Right kidney (tissue), 9 donors: ENCODE measurements at places on chromosomes 1 and 21.
A peak's percentile ranks its signal among the peaks of the same experiment; 100 is the strongest.

GRCh38 chr1:46592823-46593222 lies 11.2 kb downstream of the MKNK1 start:
- DNase-seq, result no peak

GRCh38 chr1:152182944-152183361 lies 23.9 kb upstream of the RPTN start:
- no peak for DNase-seq

DNA sequence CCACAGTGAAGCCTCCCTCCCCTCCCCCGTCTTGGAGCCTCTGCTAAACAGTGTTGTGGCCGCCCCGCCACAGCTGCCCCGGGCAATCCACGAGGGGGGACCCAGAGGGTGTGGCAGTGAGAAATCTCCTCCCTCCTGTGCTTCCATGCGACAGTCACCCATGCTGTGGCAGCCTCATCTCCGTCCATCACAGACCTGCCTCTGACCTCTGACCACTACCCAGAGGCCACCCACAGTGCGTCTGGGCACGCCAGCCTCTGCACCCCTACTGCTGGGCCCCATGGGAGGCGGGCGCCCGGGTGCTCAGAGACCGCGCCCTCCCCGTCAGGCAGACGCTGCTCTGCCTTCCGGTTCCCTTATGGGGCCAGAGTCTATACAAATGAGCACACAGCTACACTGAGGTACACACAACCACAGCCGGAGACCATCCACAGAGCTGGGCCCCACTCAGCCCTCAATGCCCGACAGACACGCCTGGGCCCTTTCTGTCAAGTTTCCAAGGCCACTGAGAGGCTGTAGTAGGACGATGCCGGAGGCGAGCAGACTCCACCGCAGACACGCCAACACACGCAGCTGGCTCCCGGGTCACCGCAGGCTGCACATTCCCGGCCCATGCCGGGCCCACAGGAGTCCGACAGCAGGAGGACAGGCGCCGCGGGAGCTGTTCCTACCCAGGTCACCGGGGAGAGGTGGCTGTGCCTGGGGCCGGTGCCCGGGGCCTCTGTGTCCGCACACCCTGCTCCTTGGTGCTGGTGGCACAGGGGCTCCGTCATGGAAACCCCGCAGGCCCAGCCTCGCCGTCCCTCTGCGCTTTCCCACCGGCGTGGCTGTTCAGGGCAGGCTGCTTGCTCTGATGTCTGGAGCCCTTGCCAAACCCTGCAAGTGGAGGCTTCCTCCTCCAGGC lies 23.9 kb upstream of the TMEM52 start:
- DNase-seq, result no peak

DNA sequence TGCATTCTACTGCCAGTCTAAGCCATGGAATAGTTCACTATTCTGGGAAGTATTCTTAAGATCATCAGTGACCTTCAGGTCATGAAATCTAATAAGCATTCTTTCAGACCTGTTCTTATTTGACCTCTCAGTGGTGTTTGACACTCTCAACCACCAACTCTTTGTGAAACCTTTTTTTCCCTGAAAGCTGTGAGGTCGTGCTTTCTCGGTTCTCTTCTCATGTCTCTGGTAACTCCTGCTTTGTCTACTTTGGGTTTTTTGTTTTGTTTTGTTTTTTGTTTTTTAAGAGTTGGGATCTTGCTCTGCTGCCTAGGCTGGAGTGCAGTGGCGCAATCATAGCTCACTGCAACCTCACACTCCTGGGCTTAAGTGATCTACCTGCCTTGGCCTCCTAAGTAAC lies 56.3 kb downstream of the POU2F1 start:
- no peak for DNase-seq

GRCh38 chr1:3905953-3906671 lies 6.0 kb upstream of the C1orf174 start:
- DNase-seq, result no peak

DNA sequence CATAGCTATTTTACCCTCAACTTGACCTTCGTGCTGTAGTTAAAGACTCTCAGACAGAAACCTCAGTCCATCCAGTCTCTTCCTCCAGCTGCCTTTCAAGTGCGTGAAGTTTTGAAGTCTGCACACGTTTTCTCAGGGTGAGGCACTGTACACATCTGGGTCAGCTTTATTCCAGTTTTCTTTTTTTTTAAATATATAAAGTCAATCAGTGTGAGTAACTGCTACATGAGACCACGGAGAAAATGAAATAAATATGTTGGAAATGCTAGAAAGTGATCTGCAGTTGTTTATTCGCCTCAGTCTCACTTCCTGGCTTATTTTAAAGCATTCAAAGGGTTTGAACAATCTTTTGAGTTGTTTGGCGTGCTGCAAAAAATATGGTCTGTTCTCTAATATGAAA lies 135.7 kb downstream of the ROR1 start:
- DNase-seq, result no peak

GRCh38 chr1:62508187-62508758 lies 71.4 kb downstream of the USP1 start:
- no peak for DNase-seq

DNA sequence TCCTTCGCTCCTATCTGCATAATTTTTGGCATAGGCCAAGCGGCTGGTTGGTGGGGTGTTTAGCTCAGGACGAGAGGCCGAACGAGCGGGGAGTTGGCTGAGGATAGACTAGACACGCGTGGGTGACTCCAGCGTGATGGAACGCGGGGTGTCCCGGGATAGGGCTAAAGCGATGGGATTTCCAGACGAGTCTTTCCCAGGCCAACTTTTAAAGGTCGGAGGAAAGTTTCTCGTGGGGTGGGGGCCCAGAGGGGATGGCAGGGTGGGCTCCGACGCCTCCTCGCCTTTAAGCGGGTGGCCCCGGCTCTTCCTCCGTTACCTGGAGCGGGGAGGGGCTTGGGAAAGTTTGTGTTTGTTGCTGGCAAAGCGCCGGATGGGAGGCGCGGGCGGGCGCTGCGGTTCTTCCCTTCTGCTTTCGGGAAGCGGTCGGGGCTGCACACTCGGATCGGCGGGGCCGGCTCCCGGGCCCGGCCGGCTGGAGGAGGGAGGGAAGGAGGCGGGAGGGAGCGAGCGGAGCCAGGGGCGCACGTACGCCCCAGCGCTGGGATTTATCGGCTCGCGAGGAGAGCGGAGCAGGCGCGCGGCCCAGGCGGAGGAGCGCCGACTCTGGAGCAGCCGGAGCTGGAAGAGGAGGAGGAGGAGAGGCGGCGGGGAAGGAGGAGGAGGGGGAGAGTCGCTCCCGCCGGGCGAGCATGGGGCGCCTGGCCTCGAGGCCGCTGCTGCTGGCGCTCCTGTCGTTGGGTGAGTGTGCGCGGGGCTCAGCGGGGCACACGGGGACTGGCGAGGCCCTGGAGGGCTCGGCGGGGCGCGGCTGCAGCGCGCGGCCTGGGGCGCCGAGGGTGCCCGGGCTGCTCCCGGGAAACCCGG lies at the start of gene PTGFRN:
TSS of gene PTGFRN (plus strand) at position 405 of the 867 bp plus-strand sequence. CDS start at position 693, 288 bp downstream.
- DNase-seq, result peak; percentile 96

GRCh38 chr1:7432102-7432899 lies 338.8 kb upstream of the VAMP3 start:
- no peak for DNase-seq
